Stimulated activated CD4-positive, alpha-beta T cell treated with anti-CD3 and anti-CD28 coated beads, Interleukin-15, amount 100 ng/mL, for 1 hour (primary cell): ENCODE measurements at places on chromosomes 3 and 15.

DNA sequence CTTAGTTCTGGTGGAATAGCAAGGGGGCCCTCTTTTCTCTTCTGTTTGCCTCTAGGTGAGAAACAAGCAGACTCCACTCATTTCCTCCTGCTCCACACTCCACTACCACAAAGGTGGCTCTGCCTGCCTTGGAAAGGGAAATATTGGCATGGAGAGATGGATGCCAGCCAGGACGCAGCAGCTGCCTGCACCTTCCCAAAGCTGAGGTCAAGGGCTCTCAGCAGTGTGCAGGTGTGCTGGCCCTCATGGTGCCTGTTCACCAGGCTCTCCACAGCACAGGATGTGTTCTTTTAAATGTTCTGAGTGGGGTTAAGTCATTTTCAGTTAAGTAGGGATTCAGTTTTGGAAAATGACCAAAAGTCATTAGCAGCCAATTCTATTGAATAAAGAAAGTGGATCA is 211.2 kb upstream of the STRIT1 start:
- DNase-seq: no peak

GRCh38 chr15:65371976-65372786 is 5.6 kb downstream of the IGDCC3 start:
- no peak for DNase-seq

DNA sequence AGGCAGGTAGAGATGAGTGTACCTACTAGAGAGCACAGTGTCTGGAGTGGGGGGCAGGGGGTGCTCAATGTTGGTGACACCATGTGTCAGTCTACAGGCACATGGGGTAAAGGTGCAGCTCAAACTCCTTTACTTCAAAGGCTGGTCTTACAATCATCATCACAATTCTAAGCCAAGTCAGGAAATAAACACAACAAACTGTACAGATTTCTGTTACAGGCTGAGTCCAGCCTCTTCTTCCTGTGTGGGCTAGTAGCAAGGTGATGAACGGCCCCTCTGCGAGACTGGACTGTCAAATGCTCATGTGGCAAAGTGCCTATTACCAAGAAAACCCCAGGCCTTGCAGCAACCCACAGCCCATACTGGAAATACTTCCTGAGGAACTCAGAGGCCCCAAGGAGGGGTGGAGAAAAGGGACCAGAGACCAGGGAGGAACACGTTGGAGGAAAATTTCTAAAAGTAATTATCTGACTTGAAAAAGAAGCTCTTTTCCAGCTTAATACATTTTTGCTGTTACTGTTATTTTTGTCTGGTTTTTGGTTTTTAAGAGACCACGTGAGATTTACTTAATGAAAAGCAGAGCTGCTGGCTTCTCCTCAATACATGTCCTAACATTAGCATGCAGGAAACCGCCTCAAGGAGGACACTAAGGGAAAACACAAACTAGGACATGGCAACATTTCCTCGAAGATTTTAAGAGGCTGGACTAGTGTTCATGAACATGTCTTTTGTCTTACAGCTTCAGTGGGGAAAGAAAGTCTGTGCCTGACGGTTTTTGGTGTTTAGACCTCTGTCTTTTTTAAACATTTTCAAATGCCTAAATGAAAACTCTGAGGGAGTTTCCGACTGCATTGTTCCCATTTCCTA is 29.5 kb downstream of the TBC1D2B start:
- DNase-seq: no peak

- no peak for DNase-seq
Observed at GRCh38 chr15:33074942-33075341, 119.6 kb downstream of the FMN1 start.

DNA sequence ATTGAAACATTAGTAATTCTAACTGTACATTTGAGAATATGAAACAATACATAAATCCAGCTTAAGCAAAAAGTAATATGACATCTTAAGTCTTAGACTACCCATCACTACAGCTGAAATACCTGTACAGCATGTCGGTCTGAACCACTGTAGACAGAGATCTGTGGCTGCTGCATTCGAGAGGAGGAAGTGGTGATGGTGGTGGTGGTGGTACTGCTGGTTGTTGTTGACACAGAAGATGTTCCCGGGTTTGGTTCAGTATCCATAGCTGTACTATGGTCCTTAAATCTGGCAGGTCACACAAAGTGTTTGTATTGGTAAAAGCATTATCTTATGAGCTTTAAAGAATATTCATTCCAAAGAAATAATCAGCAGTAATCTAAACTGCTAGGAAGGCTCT is 2.9 kb downstream of the PHC3 start:
- no peak for DNase-seq
